Effector memory CD4-positive, alpha-beta T cell (primary cell): ENCODE measurements at places on chromosomes 3 and 15.

DNA sequence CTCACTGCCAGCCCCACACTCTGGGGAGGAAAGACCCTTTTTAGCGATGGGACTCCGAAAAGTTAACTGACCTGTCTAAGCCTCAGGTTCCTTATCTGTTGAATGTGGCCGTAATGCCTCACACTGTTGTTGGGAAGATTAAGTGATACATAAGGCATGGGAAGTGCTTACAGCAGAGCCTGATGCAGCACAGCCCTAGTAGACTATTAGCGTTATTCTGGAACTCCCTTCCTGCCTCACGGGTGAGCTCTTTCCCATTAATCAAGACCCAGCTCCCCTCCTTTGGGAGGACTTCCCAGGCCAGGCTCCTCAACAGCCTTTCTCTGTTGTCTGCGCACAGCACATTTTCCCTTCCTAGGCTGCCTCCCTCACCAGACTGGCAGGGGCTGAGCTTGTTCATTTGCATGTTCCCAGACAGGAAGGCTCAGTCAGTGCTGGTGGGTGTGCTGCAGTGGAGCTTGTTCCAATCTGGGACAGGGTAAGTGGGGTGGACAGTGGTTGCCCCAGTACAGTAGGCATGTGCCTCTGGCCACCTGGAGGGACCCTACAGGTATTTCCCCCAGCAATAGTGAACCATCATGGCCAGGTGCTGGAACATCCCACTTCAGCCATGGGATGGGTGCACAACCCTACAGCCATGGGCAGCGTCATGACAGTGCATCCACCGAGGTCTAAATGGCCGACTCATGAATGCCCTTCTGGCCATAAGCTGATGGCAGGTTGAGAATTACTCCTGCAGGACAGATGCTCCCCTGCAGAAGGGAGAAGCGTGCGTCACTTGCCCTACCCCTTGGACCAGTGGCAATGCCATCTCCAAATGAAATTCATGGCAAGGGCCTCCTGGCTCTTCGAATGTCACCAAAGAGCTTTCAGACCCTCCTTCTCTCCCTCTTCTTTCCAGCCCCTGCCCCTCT is 5.8 kb upstream of the PSTPIP1 start:
- no peak for DNase-seq

DNA sequence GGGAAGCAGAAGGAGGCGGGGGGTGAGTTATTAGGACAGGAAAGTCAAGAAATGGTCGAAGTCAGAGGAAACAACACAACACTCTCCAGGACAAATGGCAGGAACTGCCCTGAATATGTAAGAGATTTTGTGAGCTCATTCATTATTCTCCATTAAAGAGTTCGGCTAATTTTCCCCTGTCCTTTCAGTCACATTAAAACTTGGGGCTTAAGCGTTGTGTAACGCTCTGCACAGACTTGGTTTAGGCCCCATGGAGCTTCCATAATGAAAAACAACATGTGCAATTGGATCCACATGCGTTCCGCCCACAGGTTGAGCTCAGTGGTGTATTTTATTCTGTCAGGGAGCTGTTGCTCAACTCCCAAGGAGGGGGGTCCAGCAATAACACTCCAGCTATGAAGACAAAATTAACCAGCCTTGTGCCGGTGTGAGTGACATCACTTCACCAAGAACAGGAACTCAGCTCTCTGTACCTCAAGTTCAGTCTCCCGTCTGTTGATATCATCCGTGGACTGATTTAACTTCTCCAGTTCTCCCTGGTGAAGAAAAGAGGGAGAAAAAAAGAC is 2.3 kb downstream of the SH3BP5 start:
- DNase-seq: no peak

DNA sequence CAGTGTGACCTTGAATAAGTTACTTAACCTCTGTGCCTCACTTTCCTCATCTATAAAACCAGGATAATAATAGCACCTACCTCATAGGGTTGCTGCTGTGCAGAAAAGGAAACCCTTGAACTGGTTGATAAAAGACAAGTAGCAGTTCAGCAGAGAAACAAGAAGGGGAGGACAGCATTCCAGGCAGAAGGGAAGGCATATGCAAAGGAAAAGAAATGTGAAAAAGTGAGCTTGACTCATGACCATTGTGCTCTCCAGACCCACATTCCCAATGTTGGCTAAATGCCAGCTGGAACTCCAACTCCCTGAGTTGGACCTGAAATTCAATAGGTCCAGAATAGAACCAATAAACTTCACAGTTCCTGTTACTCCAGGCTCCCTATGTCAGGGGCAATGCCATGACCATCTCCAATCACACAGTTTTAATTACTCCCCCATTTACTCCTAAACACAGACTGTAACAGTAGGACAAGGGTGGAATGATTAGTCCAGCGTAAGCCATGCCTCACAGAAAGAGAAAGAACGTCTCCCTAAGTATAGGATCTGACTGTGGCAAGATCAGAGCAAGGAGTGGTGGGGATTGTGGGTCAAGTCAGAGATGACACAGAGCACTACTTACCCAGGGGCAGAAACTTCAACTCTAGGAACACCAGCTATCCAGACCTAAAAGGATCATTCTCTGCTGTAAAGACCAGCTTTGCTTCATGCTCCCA is 26.9 kb downstream of the PRKAR2A start:
- no peak for DNase-seq

DNA sequence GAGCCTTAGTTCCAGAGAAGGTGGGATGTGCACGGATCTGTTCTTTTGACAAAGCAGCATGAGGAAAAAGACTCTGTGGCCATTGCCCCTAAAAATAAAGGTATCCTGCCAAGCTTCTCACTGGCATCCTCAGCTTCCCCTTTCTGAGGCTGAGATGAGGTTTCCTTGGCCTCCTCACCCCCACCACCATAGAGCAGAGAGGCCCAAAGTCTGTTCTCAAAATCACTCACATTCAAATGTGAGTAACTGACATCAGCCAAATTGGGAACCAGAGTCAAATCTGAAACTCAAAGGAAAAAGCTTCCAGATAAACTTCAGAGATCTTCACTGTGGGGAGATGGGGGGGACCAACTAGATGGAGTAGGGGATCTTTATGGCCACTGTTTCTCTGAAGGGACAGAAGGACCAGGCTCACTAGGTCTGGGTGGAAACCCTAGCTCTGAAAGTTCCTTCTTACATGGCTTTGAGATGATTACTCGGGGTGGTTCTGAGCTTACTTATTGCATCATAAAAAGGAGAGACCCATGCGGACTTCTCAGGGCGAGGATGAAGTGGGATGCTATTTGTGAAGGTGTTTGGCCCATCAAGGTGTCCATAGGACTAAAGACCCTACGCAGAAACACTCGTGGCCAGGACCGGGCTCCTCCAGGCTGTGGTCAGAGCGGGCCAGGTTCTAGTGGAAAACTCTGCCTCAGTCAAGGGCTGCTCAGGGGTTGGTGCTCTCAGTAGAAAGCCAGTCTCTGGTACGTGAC is 61.5 kb upstream of the MEF2A start:
- no peak for DNase-seq

- DNase-seq: no peak
These were observed 152.3 kb upstream of the NR2E3 start for GRCh38 chr15:71658036-71658435.
